ENCODE measurements at places on chromosomes 5 and 9.

- no peak for DNase-seq
Observed at GRCh38 chr5:140266471-140267200, 36.3 kb downstream of the PFDN1 start.

GRCh38 chr9:75369989-75370388 lies 281.7 kb downstream of the OSTF1 start:
- no peak for DNase-seq

- no peak for DNase-seq
Observed at GRCh38 chr5:16554110-16554509, 62.7 kb downstream of the RETREG1 start.

GRCh38 chr9:123972618-123973017 lies 39.0 kb upstream of the LHX2 start:
- DNase-seq = no peak

- no peak for DNase-seq
Observed at GRCh38 chr5:55308254-55308836, 556 bp downstream of the MTREX start.

DNA sequence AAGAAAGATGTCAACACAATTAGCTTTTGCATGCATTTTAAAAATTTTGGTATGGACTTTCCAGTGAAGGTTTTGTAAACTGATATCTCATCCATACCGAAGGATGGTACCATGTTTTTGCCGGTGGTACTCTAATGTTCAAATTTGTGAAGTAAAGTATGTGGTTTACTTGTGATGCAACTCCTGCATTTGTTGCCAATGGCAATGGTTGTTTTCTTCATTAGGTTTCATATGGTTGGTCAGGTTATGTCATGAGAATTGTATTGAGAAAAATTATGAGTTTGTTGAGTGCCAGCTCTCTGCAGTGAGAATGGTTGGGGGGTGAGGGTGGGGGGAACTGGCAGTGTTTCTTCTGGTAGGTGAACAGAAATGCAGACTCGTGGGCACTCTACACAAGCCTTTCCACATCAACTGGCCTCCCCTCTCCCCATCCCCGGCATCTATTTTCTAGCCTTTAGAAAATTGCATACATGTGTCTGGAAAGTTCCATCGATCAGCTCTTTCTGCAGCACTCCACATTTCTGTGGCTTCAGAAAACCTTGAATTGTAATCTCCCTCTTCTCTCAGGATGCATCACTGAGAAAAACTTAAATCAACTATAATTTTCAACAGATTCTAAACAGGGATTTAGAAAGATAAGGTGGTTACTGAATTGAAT lies 107.7 kb downstream of the PDE4D start:
- no peak for DNase-seq

GRCh38 chr5:138241688-138242571 lies 28.8 kb upstream of the CDC23 start:
- DNase-seq = no peak

- DNase-seq = no peak
Observed at GRCh38 chr5:148748702-148749392, 77.6 kb upstream of the ADRB2 start.

DNA sequence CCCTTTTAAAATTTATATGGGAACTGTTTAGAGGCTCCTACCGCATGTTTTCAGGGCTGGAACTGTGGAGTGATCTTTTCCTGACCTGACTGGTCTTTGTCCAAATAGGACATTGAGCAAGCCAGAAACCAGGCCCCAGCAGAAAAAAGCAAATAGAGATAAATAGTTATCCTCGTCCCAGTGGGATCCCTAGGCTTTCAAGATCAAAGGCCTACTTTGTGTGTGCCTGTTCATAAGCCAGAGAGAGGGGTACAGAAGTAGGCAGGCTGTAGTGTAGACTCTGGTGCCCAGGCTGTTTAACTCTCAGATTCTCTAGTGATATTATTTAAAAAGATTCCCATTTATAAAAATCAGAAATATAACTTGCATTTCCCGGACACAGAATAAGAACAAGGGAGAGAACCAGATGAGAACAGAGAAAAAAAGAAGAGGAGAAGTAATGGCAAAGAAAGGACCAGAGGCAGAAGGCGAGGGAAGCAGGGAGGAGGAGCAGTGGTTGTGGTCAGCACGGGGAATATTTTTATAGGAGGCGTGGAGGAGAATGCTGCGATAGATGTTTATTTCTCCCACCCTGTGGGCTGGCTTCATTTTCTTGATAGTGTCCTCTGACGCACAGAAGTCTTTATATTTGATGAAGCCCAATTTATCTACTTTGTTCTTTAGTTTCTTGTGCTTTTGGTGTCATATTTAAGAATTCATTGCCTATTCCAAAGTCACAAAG lies 101.2 kb downstream of the AOPEP start:
- no peak for DNase-seq

- no peak for DNase-seq
Observed at GRCh38 chr9:121491111-121491510, 8.5 kb downstream of the GGTA1 start.

GRCh38 chr5:159441441-159441840 lies 111.2 kb upstream of the IL12B start:
- no peak for DNase-seq

DNA sequence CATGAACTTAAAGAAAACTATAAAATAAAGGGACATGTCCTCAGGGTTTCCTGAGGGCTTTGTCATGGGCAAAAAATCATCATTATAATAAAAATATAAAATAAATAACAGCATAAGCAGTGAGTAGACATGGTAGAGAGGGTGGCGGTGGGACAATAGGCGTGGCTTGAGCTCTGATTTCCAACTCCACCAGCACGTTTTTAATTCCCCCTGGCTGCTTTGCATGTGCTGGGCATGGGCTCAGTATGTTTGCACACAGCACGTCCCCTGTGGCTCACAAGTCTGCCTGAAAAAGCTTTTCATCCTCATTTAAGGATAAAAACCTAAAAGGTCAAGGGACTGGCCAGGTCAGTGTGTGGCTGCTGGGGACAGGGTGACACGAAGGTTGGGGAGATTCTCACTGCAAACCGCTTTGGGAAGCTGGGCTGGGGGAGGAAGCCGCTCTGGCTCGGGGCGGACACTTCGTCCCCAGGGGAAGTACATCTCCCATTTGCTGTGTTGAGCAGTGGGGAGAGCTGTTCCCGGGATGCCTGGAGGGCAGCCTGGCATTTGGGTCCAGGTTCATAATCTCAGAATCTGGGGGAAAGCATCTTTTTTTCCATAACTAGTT lies 32.6 kb downstream of the NKX2-5 start:
- DNase-seq = no peak

- peak; percentile 74 for DNase-seq
Observed at GRCh38 chr9:91426123-91426745, 2.6 kb upstream of the NFIL3 start.

DNA sequence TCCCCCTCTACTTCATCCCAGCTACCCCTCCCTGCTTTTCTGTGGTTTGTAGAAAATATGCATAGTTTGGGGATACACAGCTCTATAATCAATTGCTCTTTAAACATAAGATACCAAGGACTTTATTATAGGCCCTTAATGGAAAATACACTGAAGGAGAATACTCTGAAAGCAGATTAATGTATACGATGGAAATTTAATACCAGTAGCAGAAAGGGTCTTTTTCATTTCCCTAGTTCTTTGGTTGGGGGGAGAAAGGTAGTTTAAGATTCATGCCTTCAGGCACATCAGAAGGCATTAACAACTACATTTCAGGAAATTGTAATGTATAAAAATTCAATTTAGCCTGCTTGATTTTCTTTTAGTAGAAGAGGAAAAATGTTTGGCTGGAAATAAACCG lies 452.9 kb upstream of the ZNF608 start:
- DNase-seq = no peak

DNA sequence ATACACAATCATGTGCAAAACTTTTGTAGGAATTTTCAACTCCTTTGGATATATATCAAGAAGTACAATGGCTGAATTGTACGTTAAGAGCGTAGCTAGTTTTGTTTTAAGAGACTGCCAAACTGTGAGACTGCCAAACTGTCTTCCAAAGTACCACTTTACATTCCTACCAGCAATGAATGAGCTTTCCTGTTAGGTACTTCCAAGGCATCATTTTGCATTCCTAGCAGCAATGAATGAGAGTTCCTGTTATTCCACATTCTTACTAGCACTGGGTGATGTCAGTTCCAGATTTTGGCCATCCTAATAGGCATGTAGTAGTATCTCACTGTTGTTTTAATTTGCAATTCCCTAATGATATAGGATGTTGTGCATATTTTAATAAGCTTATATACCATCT lies 219.3 kb downstream of the KCNN2 start:
- DNase-seq = no peak

DNA sequence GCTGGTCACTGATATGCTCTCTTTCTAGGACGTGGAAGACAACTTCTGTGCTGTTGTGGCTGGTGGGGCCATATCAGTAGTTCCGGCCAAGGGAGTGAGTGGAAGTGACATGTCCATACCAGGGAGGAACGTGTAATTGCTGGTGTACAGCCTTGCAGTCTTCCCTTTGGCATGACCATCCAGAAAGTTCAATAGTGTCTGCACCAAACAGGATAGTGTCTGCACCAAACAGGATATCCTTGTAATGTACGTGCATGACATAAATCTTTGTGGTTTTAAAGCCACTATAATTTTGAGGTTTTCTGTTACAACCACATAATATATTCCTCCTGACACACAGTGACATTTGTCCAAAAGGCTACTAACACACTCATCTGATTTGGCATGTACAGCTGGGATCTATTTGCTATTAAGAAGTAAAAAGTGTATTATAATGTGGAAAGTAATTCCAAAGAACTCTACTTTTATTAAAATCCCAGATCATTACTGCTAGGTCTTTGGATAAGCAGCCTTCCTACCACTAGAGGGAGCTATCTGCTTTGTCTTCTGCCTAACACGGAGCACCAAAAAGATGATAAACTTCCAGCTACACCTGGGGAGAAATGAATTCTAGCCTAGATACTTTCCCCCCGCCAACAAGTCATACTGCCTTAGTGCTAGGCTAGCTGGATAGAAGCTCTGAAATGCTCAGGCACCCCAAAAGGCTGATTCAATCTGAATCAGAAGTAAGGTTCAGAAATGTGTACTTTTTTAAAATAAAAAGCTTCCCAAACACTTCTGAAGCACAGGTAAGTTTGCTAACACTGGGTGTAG lies 52.7 kb downstream of the RNF145 start:
- DNase-seq = peak; percentile 49

GRCh38 chr9:130472184-130472705 lies 27.5 kb downstream of the ASS1 start:
- DNase-seq = no peak

- no peak for DNase-seq
Observed at GRCh38 chr5:7852542-7852941, 1.6 kb upstream of the CFAP90 start.

DNA sequence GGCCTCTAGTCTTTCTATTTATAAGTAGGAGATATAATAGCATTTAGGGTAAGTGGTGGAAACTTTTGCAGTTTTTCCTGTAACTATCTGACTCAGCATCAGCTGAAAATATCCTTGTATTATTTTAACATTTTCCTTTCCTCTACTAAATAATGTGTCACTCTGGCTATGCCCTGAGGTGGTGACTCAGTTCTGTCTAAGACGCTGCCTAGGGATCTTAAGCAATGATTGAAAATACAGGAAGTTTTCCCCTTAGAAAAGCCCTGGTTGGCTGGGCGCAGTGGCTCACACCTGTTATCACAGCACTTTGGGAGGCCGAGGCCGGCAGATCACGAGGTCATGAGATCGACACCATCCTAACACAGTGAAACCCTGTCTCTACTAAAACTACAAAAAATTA lies 9.3 kb upstream of the EDIL3 start:
- DNase-seq = no peak

DNA sequence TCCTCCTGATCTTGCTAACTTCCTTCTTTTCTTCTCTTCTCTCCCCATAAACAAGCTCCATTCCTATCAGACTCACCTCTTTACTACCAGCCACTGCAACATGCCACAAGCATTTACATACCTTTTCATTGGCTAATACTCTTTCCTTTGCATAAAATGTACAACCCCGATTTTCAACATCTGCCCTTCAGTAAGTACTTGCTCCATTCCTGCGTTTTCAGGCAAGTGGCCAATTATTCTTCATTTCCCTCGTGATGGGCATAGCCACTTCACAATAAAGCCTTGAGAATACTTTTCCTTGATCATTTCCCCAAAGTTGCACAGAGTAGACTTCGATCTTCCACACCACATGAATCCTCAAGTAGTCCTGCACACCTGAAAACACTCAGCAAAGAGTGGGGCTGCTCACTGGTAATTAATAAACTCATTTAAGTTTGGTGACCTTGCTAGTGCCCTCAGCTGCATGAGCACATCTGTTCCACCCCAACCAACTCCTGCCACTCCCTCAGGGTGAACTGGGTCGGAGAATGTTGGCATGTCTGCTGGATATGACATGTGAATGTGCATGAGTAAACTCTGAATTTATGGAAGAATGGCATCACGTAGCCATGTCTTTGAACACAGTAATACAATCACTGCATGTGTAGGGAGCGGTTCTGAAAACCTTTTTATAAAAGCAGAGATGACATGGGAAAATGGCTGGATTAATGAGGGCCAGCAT lies 535.8 kb downstream of the SEMA5A start:
- no peak for DNase-seq

- no peak for DNase-seq
Observed at GRCh38 chr9:36976371-36977030, 57.6 kb downstream of the PAX5 start.

DNA sequence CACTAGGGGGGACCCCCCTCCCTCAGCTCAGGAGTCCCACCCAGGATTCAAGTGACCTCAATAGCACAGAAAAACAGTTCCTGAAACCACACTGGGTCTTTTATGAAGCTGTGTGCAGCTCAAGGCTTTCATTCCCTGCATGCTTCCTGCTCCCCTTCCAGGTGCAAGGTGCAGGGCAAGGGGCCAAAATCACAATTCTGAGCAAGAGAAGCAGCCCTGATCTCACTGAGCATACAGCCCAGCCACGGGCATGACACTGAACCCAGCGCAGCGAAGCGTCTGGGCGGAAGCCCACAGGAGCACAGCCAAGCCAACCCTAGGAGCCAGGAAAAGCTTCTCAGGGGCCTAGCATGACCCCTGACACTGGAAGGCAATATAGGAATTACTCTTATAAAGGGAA lies 62.9 kb downstream of the IRX2 start:
- no peak for DNase-seq

DNA sequence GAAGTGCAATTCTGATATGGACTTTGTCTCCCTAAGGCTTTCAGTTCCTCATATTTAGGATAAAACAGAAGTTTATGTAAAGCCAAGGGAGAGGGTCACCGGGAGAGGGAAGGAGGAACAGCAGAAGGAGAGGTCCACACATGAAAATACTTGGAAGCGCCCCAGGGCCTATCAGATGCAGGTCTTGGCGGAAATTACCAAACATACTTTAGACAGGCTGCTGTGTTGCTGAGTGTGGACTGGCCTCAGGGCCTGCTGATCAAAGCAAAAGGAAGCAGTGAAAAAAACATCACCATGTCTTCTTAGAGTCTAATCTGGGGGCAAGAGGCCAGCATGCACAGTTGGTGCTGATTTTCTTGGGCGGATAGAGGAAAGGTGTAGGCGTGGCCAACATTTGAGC lies 14.1 kb upstream of the NTRK2 start:
- no peak for DNase-seq

GRCh38 chr9:75644649-75645048 lies 245.8 kb upstream of the PCSK5 start:
- DNase-seq = peak; percentile 29

DNA sequence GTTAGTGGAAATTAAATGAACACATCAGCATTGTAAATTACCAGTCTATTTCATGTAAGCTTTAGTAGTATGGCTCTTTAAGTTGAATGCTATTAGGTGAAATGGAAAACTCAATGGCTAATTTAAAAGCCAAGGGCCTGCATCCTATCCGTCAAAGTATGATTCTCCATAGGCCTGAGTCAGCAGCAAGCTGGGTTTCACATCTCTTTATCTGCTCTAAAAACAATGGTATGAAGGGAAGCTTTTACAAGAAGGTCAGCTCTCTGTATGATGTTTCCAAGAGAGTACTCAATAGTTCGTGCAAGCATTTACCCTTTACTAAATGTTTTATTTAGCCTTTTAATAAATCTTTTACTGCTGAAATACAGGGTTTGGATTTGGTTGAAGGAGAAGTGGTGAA lies 62.8 kb downstream of the MAP1B start:
- DNase-seq = no peak
